Spleen (tissue), 13 donors: ENCODE measurements at places on chromosomes 2 and 18. TPM values are rescaled to one million over a fixed set of nuclear protein-coding genes. Genes with fewer than 3 reads are reported as not detected.

- no peaks in the 10 kb centered on the region for H3K27me3 ChIP-seq
- no peaks in the 10 kb centered on the region for H3K36me3 ChIP-seq
Observed at GRCh38 chr2:19900931-19901441, 797 bp downstream of the TTC32 start.

DNA sequence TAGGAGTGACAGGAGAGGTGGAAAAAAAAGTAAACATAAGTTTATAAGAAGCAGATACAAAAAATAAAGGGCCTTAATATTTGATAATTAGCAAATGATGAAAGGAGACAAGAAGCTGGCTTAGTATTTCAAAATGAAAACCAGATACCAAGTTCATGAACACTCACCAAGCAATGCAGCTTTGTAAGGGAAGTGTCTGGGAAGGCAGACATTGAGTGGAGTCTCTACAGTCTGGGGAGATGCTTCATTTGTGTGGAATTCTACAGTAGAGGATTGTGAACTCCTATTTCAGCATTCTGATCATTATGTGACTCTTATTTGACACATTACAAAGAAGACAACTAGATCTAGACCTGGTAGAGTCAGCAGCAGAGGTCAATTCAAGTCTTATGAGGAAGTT lies 1072.7 kb downstream of the DSC3 start:
- no peaks in the 10 kb centered on the region for H3K27me3 ChIP-seq
- no peaks in the 10 kb centered on the region for H3K36me3 ChIP-seq
- DNase-seq = no peak
- no peak overlapping the region for H3K4me3 ChIP-seq
- H3K4me1 ChIP-seq = no peaks in the 10 kb centered on the region

- no peak overlapping the region for H3K27ac ChIP-seq
- no peaks in the 10 kb centered on the region for H3K36me3 ChIP-seq
- no peak overlapping the region for H3K4me3 ChIP-seq
- DNase-seq = no peak
- H3K4me1 ChIP-seq = no peaks in the 10 kb centered on the region
Observed at GRCh38 chr18:25814841-25815458, 275.5 kb downstream of the SS18 start.

DNA sequence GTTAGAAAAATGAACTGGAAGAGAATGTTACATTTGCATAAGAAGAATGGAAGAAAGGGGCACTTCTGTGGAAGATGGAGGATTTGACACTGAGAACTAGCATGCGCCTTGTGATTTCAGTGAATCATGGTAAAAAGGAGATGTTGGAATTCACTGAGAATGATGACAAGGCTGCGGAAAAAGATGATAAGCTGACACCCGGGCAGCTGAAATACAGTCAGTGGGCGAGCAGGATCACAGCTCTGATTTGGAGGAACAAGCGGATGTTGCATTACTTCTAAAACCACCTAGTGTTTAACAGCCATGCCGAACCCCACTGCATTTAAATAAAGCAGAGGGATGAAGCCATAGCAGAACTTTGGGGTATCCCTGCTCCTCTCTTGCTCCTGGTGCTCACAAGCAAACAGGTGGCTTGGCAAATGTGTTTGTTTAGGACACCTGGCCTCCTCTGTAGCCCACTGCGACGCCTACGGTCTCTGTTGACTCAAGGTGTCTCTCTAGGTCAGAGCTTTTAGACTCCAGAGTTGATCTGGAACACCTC lies 134.9 kb downstream of the NDUFA10 start:
- H3K4me1 ChIP-seq = no peaks in the 10 kb centered on the region
- H3K36me3 ChIP-seq = no peaks in the 10 kb centered on the region
- no peak overlapping the region for H3K4me3 ChIP-seq
- H3K27ac ChIP-seq = no peak overlapping the region

GRCh38 chr2:174780191-174780840 lies 16.0 kb upstream of the CHRNA1 start:
- H3K27me3 ChIP-seq = no peaks in the 10 kb centered on the region
- peaks cover 6% of the 10 kb centered on the region for H3K4me1 ChIP-seq
- DNase-seq = no peak
- no peak overlapping the region for H3K4me3 ChIP-seq
- H3K27ac ChIP-seq = no peak overlapping the region

FAM237A gene
- total RNA-seq = not detected

DNA sequence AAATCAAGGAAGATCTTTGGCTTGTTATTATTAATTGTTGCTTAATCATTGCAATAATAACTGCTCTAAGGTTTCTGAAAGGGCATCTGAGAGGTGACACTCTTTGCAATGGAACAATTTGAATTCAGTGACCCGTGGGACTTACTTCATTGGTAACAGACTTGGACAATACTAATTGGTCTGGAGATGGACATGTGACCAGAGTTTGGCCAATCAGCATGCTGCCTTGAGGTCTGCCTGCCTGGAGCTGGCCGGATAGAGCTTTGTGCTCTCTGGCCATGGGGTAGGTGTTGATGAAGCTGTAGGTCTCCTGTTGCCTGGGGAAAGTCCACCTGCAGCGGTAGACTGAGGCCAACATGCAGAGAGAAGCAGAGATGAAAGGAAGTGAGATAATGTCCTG lies 24.0 kb upstream of the VPS4B start:
- H3K27me3 ChIP-seq = no peaks in the 10 kb centered on the region
- H3K36me3 ChIP-seq = no peaks in the 10 kb centered on the region
- H3K4me1 ChIP-seq = peaks cover 6% of the 10 kb centered on the region

- no peak for DNase-seq
- no peak overlapping the region for H3K27ac ChIP-seq
- no peak overlapping the region for H3K4me3 ChIP-seq
- no peaks in the 10 kb centered on the region for H3K27me3 ChIP-seq
Observed at GRCh38 chr2:220076734-220077133, 449.3 kb downstream of the SLC4A3 start.

DNA sequence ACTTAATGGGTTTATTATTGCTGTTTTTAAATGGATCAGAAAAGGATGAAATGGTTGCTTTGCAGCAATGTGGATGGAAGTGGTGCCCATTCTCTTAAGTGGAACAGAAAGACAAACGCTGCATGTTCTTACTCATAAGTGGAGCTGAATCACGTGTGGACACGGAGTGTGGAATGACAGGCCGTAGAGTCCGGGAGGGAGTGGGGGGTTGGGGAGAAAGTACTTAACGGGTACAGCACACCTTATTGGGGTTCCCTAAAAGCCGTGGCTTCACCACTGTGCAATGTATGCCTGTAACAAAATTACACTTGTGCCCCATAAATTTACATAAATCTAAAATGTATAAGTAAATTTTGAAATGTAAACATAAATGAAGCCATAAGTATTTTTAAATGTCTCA lies 64.0 kb upstream of the CTDP1 start:
- peaks cover 13% of the 10 kb centered on the region for H3K27me3 ChIP-seq
- H3K36me3 ChIP-seq = no peaks in the 10 kb centered on the region
- peak; percentile 36 for DNase-seq
- no peak overlapping the region for H3K4me3 ChIP-seq
- H3K27ac ChIP-seq = no peak overlapping the region

DNA sequence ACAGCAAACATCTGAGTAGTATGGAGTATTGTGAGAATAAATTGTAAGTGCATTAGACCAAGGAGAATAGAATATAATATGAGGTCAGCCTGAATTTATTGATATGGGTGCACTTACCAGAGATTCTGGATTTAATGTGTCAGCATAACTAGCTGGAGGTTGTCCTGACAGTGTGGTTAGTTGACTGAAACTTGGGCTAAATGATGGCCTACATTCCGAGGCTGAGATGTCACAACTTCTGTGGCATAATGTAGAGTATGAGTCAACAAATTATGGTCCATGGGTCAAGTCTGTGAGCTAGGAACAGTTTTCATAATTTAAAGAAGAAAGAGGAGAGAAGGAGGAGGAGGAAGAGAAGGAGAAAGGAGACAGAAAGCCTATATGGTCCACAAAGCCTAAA lies 127.6 kb downstream of the QPCT start:
- H3K27ac ChIP-seq = no peak overlapping the region
- no peaks in the 10 kb centered on the region for H3K27me3 ChIP-seq
- H3K36me3 ChIP-seq = no peaks in the 10 kb centered on the region
- no peak for DNase-seq
- H3K4me1 ChIP-seq = no peaks in the 10 kb centered on the region

NTSR2 gene
- not detected for total RNA-seq

DNA sequence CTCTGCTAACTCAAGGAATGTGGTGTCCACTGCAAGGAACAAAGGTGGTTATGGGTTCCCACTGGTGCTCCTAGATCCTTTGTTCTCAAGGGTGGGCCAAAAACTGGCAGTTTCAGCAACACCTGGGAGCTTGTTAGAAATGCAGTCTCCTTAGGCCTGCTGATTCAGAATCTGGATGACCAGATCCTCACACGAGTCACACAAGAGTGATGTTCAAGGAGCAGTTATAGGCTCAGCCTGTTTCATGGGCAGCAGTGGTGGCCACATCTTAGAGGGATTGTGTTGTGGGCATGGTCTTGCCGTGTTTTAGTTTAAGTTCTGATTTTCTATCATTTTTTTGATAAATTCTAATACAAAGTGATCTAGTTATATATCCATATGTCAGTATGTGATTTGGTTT lies 28.7 kb upstream of the MGAT5 start:
- no peaks in the 10 kb centered on the region for H3K36me3 ChIP-seq
- H3K4me1 ChIP-seq = peaks cover 8% of the 10 kb centered on the region
- DNase-seq = no peak

MIB1 gene
- 27.0 TPM for total RNA-seq

DNA sequence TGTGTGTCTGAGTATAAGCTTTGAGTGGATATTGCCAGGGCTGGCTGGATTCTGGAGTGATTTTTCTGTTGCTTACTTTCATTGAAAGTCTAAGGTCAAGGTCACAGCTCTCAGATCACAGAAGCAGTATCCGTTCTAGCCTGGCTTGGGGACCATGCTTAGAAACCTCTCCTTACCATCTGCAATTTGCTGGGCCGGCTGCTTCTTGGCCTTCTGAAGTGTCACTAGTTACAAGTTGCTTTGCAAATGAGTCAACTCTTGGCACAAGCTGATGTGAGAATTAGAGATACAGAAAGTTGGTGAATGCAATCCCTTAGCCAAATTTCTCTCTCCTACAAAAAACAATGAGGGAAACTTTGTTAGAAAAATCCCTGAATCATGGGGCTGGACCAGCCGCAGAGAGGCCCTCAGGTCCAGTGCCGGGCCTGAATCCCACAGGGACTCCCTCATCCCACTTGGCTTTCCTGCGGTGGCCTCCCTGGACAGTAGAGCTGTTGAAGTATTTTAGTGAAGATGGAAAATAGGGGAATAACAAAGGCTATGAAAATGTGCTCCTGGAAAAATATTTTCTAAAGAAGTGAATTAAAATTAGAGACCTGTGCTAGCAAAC lies 92.7 kb upstream of the CNGA3 start:
- H3K27me3 ChIP-seq = no peaks in the 10 kb centered on the region
- no peaks in the 10 kb centered on the region for H3K4me1 ChIP-seq
- H3K4me3 ChIP-seq = no peak overlapping the region
- no peak for DNase-seq

DNA sequence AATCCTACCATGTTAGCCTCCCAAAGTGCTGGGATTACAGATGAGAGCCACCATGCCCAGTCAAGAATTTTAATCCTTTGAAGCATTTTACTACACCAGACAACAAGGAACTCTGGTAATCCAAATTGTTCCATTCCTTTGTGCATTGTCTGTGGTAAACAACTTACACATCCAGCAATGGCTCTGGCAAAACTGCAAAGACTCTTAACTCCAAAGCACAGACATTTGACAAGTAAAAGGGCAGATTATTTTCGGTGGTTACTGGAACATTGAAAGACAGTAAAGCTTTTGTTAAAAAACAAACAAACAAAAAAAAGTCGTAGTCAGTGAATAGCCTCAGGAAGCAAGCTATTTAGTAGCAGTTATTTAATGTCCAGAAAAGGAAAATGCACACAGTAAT lies 33.2 kb upstream of the RMND5A start:
- no peak overlapping the region for H3K4me3 ChIP-seq
- DNase-seq = no peak
- no peaks in the 10 kb centered on the region for H3K36me3 ChIP-seq
- H3K27me3 ChIP-seq = no peaks in the 10 kb centered on the region
- no peaks in the 10 kb centered on the region for H3K4me1 ChIP-seq

ALPP gene
- not detected for total RNA-seq

GRCh38 chr2:102718387-102719316 lies 43.2 kb upstream of the TMEM182 start:
- H3K4me1 ChIP-seq = no peaks in the 10 kb centered on the region
- H3K27ac ChIP-seq = no peak overlapping the region
- H3K36me3 ChIP-seq = peaks cover 46% of the 10 kb centered on the region
- no peak for DNase-seq
- H3K27me3 ChIP-seq = no peaks in the 10 kb centered on the region
- no peak overlapping the region for H3K4me3 ChIP-seq

C2orf80 gene
- not detected for total RNA-seq

GRCh38 chr18:27447451-27447881 lies 262.4 kb upstream of the CHST9 start:
- DNase-seq = no peak
- no peaks in the 10 kb centered on the region for H3K4me1 ChIP-seq
- H3K4me3 ChIP-seq = no peak overlapping the region
- no peaks in the 10 kb centered on the region for H3K27me3 ChIP-seq

DNA sequence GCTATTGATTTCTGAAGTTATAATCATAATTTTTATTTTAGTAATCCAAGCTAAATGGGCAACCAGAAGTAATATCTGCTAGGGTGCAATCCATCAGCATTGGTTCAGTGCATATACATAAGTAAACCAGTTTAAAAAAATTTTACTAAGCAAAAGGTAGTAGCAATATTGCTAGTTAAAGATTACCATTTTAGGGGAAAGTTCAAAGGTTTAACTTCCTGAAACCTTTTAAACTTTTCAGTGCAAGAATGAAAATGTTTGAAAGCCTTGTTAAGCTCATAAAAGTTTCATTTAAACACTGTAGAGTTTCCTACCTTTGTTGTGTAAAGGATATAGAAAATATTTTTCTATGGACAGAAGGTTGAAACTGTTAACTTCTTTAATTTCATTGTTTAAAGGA lies 31.0 kb upstream of the EPB41L5 start:
- H3K36me3 ChIP-seq = no peaks in the 10 kb centered on the region
- no peak for DNase-seq
- no peak overlapping the region for H3K27ac ChIP-seq
- H3K4me3 ChIP-seq = no peak overlapping the region
- no peaks in the 10 kb centered on the region for H3K4me1 ChIP-seq

DNA sequence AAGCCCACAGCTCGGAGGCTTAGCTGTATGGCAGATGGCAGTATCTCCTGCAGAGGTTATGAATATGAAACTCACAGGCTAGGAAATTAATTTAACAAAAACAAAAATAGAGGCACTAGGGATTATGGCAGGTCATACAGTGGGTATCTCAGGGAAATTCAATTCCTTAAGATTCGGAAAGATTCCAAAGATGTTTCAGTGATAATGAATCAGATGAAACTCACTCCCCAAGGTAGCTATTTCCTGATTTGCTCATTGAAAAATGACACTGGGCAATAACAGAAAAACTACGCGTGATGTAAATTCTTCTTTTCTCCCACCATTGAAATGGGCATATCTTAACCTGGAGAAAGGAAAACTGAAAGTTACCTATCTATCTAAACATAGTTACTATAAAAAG lies 414.1 kb downstream of the STK39 start:
- no peak for DNase-seq
- no peaks in the 10 kb centered on the region for H3K4me1 ChIP-seq
- H3K36me3 ChIP-seq = no peaks in the 10 kb centered on the region
- no peak overlapping the region for H3K27ac ChIP-seq

- H3K4me1 ChIP-seq = no peaks in the 10 kb centered on the region
- no peaks in the 10 kb centered on the region for H3K36me3 ChIP-seq
- no peak overlapping the region for H3K4me3 ChIP-seq
- H3K27me3 ChIP-seq = no peaks in the 10 kb centered on the region
- H3K27ac ChIP-seq = no peak overlapping the region
Observed at GRCh38 chr18:59715966-59716369, 18.7 kb upstream of the CCBE1 start.

- H3K27ac ChIP-seq = no peak overlapping the region
- H3K4me3 ChIP-seq = no peak overlapping the region
- DNase-seq = no peak
- no peaks in the 10 kb centered on the region for H3K4me1 ChIP-seq
- no peaks in the 10 kb centered on the region for H3K36me3 ChIP-seq
Observed at GRCh38 chr2:161570424-161571050, 53.7 kb upstream of the SLC4A10 start.
